ENCODE measurements at places on chromosomes 3 and 15. TPM values are rescaled to one million over a fixed set of nuclear protein-coding genes. Genes with fewer than 3 reads are reported as not detected.
A peak's percentile ranks its signal among the peaks of the same experiment; 100 is the strongest.

- no peak for DNase-seq
These were observed 175.6 kb downstream of the AKAP13 start for GRCh38 chr15:85555875-85556617.

DNA sequence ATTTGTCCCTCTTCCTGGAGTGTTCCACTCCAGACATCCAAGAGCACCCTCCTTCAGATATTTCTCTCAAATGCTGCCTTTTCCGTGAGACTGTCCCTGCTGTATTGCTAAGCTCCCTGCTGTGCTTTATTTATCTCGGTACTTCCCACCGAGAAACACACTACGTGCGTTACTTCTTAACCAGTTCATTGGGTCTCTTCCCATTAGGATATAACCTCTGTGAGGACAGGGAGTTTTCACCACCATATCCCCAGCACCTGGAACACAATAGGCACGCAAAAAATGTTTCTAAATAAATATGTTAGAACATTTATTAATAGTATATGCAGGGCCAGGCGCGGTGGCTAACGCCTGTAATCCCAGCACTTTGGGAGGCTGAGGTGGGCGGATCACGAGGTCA, 308.7 kb upstream of the IL12A start:
- no peak for DNase-seq

GRCh38 chr3:9786825-9787669, 5.2 kb downstream of the TADA3 start:
- no peak for DNase-seq

DNA sequence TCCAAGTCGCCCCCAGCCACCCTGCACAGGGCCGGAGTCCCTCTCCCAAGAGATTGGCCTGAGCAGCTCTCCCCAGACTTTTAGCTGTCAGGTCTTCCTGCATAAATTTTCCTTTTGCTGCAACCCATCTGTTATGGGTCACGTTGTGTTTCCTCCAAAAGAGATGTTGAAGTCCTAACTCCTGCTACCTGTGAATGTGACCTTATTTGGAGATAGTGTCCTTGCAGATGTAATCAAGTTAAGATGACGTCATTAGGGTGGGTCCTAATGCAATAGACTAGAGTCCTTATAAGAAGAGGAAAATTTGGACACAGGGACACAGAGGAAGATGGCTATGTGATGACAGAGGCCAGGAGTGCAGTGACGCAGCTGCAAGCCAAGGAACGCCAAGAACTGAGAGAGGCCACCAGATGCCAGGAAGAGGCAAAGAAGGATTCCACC, 13.2 kb upstream of the SLC6A6 start:
- DNase-seq: no peak

DNA sequence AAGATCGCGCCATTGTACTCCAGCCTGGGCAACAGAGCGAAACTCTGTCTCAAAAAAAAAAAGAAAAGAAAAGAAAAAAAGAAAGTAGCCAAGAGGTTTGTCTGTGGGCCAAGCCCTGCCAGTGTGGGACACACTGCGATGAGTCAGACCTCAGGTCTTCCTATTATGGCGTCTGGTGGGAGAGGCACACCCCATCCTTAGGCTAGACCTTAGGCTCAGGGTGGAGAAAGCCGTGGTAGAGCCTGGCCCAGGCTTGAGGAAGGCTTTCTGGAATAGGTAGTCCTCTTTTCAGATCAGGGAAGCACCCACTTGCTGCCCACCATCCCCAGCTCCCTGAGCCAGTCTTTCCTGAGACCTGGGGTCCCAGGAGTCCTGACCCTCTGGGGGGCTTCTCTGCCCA, 6.0 kb downstream of the HEMK1 start:
- DNase-seq: no peak

- DNase-seq: no peak
These were observed 89.4 kb upstream of the SKOR1 start for GRCh38 chr15:67735896-67736295.

The RAP2B gene
- polyA plus RNA-seq: 2.8 TPM

- DNase-seq: no peak
These were observed 79.8 kb upstream of the ABHD17C start for GRCh38 chr15:80615361-80615736.

The GOLGA8J gene
- polyA plus RNA-seq: not detected

DNA sequence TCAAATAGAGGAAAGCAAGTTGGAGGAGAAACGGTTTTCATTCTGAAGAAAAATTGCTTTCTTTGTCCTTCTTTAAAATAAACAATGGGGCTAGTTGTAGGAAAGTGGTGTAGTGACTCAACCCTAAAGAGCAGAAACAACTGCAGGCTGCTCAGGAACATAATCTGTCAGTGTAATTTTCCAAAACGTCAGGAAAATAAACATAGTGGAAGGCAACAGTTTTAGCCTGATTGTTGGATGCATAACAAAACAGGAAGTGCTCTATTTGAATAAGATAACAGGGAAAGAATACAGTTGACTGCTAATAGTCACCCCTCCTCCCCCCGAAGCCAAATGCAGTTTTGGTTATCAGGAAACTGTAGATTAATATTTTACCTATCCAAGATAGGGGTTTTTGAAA, 167.6 kb downstream of the ECT2 start:
- DNase-seq: no peak

DNA sequence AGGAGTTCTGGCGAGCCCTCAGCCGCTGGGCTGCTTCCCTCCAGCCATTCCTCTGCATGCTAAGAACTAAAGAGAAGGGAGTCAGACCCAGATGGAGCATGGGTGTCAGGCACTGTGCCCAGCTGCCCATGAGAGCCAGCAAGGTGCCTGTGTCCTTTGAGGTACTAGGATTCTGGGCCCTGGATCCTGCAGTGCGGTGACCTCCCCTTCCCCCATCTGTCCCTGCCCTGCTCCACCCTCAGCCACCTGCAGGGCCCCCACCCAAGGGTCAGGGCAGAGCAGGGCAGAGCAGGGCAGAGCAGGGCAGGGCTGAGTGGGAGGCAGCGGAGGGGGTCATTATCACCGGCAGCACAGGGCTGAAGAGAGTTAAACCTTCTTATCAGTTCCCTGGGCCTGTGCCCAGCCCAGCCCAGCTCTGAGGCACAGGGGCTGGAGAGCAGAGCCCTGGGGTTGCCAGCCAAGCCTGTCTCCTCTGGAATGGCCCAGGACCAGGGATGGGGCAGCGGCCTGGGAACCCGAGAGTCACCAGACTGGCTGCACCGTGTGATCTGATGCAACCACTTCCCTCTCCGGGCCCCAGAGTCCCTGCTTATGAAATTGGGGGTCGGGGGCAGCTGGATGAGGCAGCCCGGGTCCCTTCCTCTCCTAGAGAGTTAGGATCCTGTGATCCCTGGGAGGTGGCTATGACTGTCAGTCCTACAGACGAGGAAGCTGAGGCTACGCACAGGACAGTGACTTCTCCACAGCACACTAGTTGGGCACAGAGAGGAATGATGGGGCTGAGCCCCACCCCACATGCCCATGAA, 17.3 kb downstream of the ZDHHC19 start:
- DNase-seq: no peak

The CLSTN2 gene
- polyA plus RNA-seq: 2.0 TPM

GRCh38 chr15:40933517-40933902, 4.4 kb downstream of the DLL4 start:
- no peak for DNase-seq

GRCh38 chr3:88003115-88003755, 55.6 kb downstream of the CGGBP1 start:
- no peak for DNase-seq

The PRTG gene
- polyA plus RNA-seq: 0.84 TPM

GRCh38 chr3:152319256-152319655, 50.5 kb downstream of the MBNL1 start:
- DNase-seq: no peak

The TMEM44 gene
- 7.0 TPM for polyA plus RNA-seq

DNA sequence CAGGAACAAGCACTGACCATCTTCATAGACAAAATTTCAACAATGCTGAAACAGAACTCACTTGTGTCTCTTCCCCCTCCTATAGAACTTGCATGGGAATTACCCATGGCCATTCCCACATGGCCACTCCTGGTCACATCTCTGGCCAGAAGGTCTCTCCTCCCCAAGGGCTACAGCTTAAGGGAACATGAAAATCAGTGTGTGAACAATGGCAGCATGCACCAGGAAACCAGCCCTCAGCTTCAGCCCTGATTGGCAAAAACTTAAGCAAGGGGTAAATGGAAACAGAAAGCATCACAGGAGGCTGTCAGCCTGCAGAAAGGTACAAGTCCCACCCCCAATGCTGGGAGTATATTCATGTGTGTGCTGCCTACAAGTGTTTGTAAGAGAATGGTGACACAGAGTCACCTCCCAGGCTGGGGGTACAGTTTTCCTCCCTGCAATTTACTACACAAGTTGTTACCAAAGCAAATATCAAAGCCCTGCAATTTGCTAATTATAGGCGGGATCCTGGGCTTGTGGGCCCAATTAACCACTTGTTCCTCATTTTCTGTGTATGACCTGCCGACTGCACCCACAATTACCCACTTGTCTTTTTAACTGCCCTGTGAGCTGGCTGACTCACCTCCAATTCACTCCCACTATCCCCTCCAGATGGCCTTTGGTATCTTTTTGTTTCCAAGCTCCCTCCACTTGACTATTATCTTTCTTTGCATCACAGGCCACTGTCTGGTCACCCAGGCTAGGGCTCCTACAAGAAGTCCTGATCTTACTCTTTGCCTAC, 84.4 kb upstream of the HES1 start:
- DNase-seq: no peak

GRCh38 chr3:189638276-189639031, 7.3 kb downstream of the TP63 start:
- no peak for DNase-seq

DNA sequence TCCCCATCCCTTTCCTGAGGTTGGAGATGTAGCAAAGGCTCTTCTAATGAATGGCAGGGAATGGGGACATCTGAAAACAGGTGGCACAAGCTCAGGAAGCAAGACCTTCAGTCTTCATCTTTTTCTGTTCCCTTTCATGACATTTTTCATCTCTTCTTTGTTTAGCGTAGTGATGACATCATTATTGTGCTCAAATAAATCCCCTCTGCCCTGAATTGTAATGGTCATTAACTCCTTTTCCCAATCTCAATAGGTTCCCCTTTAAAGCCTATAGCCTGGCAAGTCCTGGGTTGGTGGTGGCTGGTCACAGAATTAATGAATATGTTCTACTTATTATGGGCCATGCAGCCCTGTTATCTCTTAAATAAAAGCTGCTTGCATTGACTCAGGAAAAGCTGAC, 21.4 kb downstream of the TF start:
- DNase-seq: no peak

DNA sequence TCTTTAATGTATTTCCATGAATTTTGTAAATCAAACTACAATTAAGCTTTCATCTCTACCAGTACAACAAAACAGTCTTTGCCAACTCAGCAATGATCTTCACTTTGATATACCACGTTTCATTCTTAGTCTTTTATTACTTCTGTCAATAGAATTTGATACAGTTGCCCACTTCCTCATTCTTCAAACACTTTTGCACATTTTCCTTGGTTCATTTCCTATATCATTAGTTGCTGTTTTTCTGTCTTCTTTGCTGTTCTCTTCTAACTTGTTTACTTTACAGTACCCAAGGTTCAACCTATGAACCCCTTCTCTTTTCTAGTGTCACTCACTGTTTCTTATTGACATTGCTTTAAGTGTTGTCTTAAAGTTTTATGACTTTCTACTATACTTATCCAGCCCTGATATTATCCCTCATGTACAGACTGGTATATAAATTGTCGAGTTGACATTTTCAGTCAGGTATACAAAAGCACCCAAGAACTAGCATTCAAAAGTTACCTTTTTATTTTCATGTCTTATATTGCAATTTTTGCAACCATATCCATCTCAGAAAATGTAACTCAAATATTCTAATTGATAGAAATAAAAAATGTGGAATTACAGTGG, 903.1 kb downstream of the NSUN3 start:
- no peak for DNase-seq

The HERC2 gene
- 17.9 TPM for polyA plus RNA-seq

DNA sequence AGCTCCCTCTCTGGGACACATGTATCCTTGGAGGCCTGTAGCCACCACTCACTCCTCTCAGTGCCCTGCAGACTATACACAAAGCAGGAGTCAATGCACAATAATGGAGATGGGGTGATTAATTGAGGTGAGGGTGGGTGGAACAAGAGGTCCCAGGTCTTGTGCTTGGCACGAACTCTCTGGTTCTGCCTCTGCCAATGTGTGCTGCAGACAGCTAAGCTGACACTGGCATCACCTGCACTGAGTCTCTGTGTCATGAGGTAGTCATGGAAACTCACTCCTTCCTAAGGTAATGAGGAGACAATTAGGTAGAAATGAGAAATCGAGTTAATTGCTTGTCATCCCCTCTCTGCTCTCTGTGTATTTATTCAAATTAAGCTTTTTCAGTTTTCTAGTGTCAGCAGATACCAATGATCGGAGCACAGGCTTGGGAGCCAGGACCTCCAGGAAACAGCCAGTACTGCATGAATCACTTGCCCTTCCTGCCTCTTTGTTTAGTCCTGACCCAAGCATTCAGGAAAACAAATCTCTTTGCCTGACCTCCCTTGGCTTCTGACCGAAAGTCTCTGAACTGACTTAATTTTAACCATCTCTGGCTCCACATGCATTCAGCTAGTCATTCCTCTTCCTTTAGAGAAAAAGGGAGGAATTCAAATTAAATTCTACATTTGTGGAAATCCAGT, 56.7 kb downstream of the DRD3 start:
- peak; percentile 66 for DNase-seq

The TRIP4 gene
- 33.1 TPM for polyA plus RNA-seq

The SLC49A4 gene
- polyA plus RNA-seq: 10.4 TPM

GRCh38 chr15:70480196-70480856, 283.0 kb downstream of the UACA start:
- DNase-seq: no peak

The SLCO3A1 gene
- polyA plus RNA-seq: 12.8 TPM

The USP50 gene
- not detected for polyA plus RNA-seq

GRCh38 chr3:143573610-143574303, 274.5 kb downstream of the SLC9A9 start:
- no peak for DNase-seq

DNA sequence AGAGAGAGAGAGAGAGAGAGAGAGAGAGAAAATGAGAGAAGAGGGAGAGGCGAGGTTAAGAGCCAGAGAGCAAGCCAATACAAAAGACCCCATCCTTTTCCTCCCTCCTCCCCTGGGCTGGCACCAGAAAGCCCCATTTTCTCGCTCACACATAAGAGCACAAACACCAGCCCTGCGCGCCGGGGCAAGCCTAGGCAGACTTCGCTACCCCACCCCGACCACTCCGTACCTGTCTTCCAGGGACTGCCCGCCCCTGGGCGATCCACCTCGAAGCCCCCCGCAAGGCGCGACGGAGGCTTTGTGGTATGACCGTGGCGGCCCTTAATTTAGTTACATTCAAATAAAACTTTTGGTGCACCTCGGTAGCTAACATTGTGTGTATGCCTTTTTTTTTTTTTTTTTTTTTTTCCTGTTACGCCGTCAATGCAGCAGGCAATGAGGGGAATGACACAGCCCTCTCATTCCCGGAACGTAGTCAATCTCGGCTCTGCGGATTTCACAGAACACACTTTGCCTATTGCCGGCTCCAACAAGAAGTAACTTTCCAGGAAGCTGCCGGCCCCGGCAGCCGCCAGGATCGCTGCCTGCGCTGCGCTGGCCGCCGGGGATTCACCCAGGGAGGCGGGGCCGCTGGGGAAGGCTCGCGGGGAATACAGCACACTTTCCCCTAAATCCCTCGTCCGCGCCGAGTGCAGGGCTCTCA, 7.7 kb downstream of the BCL6 start:
- peak; percentile 71 for DNase-seq

The TCTA gene
- 83.2 TPM for polyA plus RNA-seq

- DNase-seq: no peak
These were observed 365.0 kb downstream of the NLGN1 start for GRCh38 chr3:173762501-173762900.

The CRABP1 gene
- polyA plus RNA-seq: 61.0 TPM

The FEZF2 gene
- polyA plus RNA-seq: not detected

GRCh38 chr15:32132859-32133258, 102.5 kb downstream of the CHRNA7 start:
- DNase-seq: no peak

GRCh38 chr3:20336572-20336971, 150.6 kb upstream of the SGO1 start:
- no peak for DNase-seq

The ARMC8 gene
- polyA plus RNA-seq: 17.1 TPM
